ENCODE measurements at places on chromosomes 5 and 9.

GRCh38 chr5:39014561-39014960, 59.6 kb downstream of the RICTOR start:
- H3K27ac ChIP-seq = no peak overlapping the region
- H3K27me3 ChIP-seq = no peaks in the 10 kb centered on the region
- no peaks in the 10 kb centered on the region for H3K36me3 ChIP-seq
- peaks cover 6% of the 10 kb centered on the region for H3K4me1 ChIP-seq

- peak overlapping the region; percentile 49 for H3K4me3 ChIP-seq
- no peaks in the 10 kb centered on the region for H3K4me1 ChIP-seq
- peaks cover 41% of the 10 kb centered on the region for H3K27me3 ChIP-seq
- DNase-seq = peak; percentile 65
Observed at GRCh38 chr5:120465436-120465961, 1.4 kb downstream of the PRR16 start.

- H3K36me3 ChIP-seq = no peaks in the 10 kb centered on the region
- H3K4me1 ChIP-seq = no peaks in the 10 kb centered on the region
- no peak for DNase-seq
- H3K27ac ChIP-seq = no peak overlapping the region
Observed at GRCh38 chr5:134995850-134996402, 28.2 kb downstream of the CATSPER3 start.

DNA sequence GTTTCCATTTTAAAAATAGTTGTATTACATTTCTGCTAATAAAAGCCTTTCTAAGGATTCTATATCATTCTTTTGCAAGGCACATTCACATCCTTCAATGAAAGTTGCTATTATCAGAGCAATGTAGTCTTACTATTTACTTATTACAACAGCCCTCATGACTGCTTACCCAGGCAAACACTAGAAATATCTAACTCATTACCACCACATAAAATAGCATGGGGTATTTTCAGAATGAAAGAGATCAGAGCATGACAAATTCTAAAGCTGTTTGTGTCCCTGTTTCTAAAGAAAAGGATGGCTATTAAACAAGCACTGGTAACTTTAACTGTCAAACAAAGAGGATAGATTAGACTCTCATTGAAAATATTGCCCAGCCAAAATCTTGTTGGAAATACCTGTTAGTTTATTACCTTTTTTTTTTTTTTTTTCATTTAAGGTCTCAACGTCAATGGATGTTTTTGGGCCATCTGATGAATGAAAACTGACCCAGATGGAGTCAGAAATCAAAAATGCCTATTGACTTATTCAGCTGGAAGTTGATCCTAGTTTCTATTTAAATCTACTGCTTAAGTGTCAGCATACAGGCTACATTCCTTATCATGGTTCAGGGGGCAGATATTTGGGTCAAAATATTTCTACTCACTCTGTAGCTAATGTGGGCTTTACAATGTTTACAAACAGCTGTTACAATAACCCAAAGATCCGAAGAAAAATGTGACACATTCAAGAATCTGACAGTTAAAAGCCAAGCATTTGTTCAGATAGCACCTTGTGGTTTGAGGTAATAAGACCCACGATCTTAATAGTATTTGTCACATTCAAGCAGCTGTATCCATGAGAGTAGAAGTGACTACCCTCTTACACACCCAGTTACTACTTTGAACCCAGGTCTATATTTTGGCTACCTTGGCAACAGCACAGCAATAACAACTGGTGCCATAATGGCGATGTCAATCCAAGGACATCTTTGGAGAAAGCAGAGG, 554.8 kb upstream of the MEF2C start:
- no peaks in the 10 kb centered on the region for H3K27me3 ChIP-seq
- peak overlapping the region; percentile 39 for H3K27ac ChIP-seq
- H3K4me1 ChIP-seq = peaks cover 16% of the 10 kb centered on the region
- DNase-seq = no peak
- H3K4me3 ChIP-seq = no peak overlapping the region
- no peaks in the 10 kb centered on the region for H3K36me3 ChIP-seq

DNA sequence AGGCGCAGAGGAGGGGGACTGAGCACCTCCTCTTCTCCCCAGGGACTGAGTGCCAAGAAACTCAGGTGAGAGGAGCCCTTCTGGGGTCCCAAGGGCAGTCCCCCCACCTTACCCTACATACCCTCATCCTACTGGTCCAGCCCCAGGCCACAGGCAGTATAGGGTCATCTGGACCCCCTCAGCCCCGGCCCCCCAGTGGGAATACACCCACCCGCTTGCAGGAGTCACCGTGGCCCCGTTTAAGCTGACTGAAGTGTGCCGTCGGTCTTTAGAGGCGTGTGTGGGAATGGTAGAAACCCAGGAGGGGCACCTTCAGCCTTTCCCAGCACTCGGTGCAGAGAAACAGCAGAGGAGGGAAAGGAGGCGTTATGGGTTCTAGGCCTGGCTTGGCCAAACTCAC, 30.8 kb downstream of the COL15A1 start:
- no peaks in the 10 kb centered on the region for H3K36me3 ChIP-seq
- H3K4me3 ChIP-seq = no peak overlapping the region
- no peaks in the 10 kb centered on the region for H3K4me1 ChIP-seq
- H3K27me3 ChIP-seq = peaks cover 17% of the 10 kb centered on the region
- H3K27ac ChIP-seq = no peak overlapping the region
- DNase-seq = no peak

DNA sequence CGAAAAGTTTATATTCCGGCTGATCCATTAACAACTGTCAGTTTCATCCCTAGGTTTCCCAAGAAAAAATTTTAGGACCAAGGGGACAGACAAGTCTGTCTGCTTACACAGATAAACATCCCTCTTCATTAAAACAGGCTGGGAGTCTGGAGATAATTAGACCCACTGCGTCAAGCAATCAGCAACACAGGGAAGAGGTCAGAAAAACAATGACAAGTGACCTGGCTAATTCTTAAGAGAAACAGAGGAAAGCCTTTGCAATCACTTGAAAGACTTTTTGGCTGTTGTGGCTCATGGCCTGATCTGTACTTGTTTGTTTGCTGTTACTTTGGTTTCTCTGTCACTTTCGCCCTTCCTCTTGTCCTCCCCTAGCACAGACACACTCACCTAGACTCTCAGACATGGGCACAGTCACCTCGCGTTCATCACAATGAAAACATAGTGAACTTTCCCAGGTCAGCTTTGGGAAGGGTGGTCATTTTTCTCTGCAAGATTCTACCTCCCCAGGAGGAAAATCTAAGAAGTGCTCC, 2.9 kb upstream of the CCDC192 start:
- H3K27me3 ChIP-seq = no peaks in the 10 kb centered on the region
- no peaks in the 10 kb centered on the region for H3K4me1 ChIP-seq
- H3K4me3 ChIP-seq = no peak overlapping the region
- H3K27ac ChIP-seq = no peak overlapping the region

- no peak for DNase-seq
- no peak overlapping the region for H3K4me3 ChIP-seq
Observed at GRCh38 chr9:34276772-34277171, 52.3 kb downstream of the KIF24 start.

- no peak overlapping the region for H3K27ac ChIP-seq
- DNase-seq = peak; percentile 48
- no peaks in the 10 kb centered on the region for H3K4me1 ChIP-seq
- H3K4me3 ChIP-seq = no peak overlapping the region
Observed at GRCh38 chr5:9194509-9194908, 351.4 kb downstream of the SEMA5A start.
